Uterus (tissue), 4 donors: ENCODE measurements at places on chromosomes 5 and 9.
A peak's percentile ranks its signal among the peaks of the same experiment; 100 is the strongest.

GRCh38 chr9:37011530-37011929, 22.5 kb downstream of the PAX5 start:
- no peak for DNase-seq

- DNase-seq, result no peak
Measured at GRCh38 chr5:59711310-59711709, 182.2 kb downstream of the PDE4D start.

DNA sequence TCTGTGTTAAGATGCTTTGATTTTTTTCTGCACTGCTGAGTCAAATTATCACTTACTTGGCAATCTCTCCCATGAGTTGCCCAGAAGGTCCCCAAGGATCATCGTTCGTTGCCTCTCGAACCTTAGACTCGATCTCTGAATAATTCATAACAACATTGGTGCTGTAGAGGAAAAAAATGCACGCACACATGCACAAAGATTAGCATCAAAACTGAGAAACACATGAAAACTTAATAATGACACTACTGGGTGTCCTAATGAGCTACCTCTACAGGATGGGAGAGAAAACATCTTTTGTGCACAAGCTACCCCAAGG, 41.6 kb downstream of the CLINT1 start:
- no peak for DNase-seq

GRCh38 chr5:69209602-69210001, 20.2 kb downstream of the CENPH start:
- DNase-seq, result no peak

- no peak for DNase-seq
Measured at GRCh38 chr5:39675676-39676075, 250.9 kb upstream of the DAB2 start.

GRCh38 chr5:161093100-161093499, 241.1 kb upstream of the ATP10B start:
- no peak for DNase-seq

DNA sequence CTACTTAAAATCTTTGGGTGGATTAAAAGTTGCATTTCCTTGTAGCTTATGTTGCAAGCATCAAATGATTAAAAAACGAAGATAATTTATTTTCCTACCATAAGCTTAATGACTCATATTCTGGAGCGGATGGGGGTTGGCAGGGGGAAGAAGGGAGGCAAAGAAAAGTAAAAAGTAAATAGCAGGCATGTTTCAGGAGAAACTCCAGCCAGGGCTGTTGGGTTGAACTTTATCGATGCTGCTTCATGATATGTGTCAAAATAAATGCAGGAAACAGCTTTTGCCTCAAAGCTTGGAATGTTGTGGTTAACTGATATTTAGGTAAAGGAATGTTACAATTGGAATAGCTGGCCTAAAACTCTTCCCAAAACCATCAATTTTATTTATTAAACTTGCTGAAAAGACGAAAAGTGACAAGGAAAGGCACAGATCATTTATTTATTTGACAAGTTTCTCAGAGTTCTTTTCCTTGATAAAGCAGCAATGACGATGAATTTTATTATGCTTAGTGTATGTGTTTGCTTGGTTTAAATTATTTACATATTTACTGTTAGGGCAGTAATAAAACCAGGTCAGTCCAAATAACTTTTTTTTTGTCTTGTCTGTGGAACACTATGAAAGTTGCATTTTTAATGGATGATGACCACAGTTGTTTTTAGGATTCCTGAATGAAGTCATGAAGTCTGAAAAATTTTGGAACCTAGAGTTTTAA, 177.9 kb downstream of the PCSK1 start:
- peak; percentile 21 for DNase-seq

DNA sequence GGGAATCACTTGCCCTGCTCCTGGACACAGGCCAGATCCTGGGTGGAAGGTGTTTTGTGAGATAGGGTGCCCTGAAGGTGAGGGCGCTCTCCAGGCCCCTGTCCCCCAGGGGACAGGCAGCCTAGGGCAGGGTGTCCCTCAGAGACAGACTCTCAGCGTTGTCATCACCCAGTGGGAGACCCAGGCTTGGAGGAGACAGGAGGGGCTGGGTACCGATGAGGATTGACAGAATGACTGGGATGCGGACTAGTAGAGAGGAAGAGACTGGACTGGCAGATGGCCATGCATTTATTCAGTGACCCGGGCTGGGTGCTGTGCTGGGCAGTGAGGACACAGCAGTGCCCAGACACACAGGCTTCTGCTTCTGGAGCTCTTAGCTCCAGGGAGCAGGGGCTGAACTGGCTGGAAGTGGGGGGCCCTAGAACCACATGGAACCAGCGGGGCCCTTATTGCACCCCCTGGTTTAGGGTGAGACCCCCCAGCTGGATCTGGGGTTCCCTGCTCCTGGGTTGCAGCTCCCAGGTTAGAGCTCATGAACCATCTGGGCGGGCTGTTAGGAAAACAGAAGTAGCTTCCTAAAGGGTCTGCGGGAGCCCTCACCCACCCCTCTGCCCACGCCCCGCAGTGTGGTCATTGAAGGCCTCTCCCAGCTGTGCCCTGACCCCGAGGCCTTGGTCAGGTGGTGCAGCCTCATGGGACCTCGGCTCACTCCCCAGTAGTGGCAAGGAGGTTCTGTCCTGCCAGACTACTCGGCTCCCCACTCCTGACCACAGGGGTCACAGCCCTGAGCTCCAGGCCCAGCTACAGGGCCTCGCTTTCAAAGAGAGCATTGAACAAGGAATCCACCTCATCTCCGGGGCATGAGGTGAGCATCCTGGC, 116.7 kb upstream of the LMX1B start:
- DNase-seq, result no peak

GRCh38 chr5:425714-426113, 17.3 kb upstream of the EXOC3 start:
- DNase-seq, result no peak

DNA sequence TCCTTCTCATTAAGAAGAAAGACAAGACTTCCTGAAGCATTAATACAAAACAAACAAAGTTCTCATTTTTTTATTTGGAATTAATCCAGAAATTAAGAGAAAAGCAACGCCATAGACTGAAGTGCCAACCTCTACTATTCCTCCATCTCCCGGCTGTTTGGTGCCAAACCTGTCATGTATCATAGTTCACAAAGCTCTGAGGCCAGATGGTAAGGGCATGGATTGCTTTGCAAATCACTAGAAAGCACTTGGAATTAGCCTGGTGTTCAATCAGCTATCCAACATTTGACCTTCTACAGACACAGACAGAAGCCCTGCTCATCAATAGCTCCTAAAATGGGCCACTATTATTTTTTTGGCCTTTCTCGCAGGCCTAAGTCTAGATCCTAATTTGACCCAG, 33.8 kb downstream of the HTR1A start:
- no peak for DNase-seq

DNA sequence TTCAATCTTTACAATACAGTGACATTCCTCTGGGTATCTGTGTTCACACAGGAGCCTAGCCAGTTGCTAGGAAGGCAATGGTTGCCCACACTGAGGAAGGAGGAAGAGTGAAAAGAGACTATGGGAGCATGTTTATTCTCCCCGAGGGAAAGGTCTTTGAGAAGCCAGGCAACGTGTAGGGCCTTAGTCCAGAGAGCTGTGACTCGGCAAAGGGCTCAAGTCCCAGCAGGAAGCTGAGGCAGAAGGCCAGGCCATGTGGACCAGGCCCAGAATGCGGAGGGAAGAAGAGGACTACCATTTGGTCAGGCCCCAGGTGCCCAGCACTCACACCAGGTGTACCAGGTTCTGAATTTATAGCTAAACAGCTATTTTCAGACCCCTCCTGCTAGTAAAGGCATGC, 136.6 kb upstream of the DMAC1 start:
- no peak for DNase-seq

DNA sequence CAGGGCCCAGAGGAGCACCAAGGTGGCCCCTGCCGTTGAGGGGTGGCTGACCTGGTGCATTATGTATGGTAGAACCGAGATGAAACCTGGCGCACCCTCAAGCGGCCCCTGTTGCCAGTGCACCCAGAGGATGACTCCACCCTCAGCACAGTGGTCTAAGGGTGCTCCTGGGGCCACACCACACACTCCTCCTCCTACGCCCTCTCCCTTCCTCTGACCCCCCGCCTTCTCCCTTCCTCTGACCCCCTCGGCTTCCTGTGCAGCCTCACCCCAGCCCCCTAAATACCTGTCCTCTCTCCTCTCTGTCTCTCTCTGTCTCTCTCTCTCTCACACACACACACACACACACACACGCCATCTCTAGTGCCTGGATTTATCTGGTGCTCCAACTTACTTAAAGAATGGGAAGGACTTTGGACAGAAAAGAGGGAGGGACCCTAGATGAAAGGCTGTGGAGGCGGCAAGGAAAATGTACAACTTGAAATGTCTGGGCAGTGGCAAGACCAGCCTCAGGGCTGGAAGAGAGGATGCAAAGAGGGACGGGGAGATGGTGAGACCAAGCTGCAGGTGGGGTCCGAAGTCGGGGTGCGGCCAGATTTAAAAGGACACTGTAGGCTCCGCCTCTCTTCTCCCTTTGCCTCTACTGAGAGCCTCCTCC, 18.2 kb upstream of the SLC30A5 start:
- DNase-seq, result no peak

- no peak for DNase-seq
Measured at GRCh38 chr9:28120626-28121025, 547.3 kb upstream of the C9orf72 start.

GRCh38 chr5:149550268-149550583, 1.0 kb downstream of the CSNK1A1 start:
- no peak for DNase-seq

DNA sequence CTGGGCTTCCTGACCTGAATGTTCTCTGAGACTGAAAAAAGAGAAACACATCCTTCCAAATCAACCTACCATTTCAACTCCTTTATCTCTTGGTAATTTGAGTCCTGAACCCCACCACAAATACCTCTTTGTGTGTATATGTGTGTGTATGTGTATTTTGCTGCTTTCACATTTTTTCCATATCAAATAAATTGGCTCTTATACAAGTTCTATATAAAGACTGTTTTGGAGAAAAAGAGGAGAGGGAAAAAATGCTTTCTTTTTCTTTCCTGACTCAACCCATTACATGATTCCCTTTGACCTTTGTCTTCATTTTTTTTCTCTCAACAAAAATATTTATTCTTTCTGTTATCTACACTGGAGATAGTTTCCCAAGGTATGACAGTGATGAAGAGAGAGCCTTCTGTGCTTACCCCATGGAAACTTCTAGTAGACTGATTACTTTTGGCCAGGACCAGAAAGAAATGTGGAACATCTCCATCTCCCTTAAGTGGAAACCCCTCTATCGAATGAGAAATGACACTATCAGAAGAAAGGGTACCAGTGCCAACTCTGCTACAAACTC, 85.3 kb downstream of the PAPPA start:
- no peak for DNase-seq

DNA sequence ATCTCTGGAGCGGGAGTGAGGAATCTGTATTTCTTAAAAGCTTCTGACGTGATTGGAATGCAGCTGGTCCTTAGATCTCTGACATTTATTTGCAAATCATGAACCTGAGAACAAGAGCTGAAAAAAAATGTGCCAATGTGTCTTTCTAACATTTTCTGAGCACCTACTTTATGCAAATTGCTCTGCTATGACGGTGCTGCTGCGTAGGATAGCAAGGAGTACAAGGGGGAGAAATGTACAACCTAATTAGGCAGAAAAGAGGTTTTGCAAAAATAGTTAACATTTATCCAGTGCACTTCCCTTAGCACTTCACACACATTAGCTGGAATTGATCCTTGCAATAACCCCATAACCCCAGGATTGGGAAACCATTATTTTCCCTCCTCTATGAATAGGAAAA, 357.5 kb downstream of the TLE4 start:
- DNase-seq, result no peak

- no peak for DNase-seq
Measured at GRCh38 chr9:75046725-75047345, 18.7 kb upstream of the CARNMT1 start.

- peak; percentile 57 for DNase-seq
Measured at GRCh38 chr9:116154976-116155697, 1.5 kb downstream of the PAPPA start.

GRCh38 chr9:96460470-96460869, 10.5 kb downstream of the HABP4 start:
- DNase-seq, result no peak

- peak; percentile 37 for DNase-seq
Measured at GRCh38 chr5:147552897-147553296, 43.0 kb upstream of the DPYSL3 start.

GRCh38 chr5:14250748-14251701, 107.9 kb downstream of the TRIO start:
- DNase-seq, result no peak

GRCh38 chr5:34656700-34657273, 659 bp downstream of the RAI14 start:
- DNase-seq, result peak; percentile 45

GRCh38 chr5:151745071-151745705, 13.2 kb downstream of the ATOX1 start:
- no peak for DNase-seq

- DNase-seq, result no peak
Measured at GRCh38 chr9:137492464-137493363, 33.6 kb upstream of the NSMF start.

DNA sequence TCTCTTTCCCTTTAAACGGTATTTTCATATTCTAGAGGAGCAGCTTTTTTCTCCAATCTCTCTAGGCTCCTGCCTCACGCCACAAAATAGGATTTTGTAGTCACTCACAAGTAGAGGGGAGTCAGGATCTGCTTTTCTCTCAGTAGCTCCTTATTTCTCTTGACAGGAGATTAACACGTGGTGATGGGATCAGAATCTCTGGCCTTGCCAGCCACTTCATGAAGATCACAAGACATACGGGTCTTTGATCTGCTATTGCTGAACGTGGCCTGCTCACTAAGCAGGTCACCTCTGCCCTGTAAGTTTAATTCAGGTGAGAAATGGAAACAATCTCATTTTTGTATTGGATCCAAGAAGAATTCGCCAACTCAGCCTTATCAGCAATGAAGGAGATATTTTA, 257.5 kb downstream of the DIRAS2 start:
- no peak for DNase-seq

DNA sequence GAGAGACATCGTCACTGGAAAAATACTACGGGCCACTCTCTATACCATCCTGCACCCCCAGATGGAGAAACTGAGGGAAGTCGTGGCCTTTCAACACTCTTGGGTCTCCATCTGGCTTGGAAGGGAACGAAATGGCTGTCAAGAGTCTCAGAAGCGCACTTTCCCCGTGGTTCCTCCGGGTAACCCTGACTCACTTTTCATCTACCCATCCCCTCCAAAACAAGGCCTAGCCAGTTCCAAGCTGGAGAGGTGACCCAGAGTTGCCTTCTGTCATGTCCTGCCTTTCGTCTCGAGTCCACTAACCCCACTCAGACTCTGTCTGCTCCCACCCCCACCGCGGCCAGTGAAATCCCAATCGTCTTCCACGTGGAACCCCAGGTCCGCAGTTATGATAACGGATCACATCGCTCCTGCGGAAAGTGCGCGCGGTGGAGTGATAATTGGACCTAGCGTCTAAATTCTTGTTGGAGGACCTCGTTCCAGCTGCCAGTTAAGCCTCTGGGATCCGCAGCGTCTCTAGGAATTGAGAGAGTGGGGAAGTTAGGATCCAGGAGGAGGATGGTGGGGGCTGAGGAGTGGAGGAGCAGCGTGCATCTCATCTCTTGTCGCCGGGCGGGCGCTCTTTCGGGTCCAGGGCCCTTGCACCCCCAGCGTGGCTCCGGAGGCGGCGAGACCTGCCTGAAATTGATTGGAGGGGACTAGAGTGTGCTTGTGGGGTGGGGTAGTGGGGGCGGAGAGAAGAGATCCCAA, 4.6 kb downstream of the CDKN2A start:
- no peak for DNase-seq

GRCh38 chr5:131943916-131944315, 1.5 kb downstream of the MEIKIN start:
- DNase-seq, result no peak

GRCh38 chr5:173581408-173582215, 34.8 kb downstream of the BOD1 start:
- no peak for DNase-seq
